ENCODE measurements at places on chromosomes 5 and 9. TPM values are rescaled to one million over a fixed set of nuclear protein-coding genes. Genes with fewer than 3 reads are reported as not detected.

DNA sequence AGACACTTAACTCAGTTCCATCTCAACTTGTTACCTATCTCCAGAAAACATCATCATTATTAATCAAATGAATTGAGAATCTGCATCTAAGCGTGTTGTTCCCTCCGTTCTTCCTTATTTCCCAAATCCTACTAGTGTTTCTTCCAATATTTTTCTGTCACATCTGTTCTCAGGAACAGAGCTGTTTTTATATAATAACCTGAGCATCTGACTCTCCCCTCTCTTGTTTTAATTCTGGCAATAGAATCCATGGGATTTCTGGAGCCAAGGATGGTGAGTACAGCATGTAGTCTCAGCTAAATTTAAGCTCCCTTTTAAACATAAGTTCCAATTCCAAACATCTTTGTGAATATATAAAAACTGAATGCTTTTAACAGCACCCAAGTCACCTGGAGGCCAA, 558.3 kb downstream of the DTWD2 start:
- no peak for DNase-seq

GRCh38 chr5:84862132-84862531, 477.5 kb upstream of the EDIL3 start:
- DNase-seq: no peak

TUSC1 gene
- total RNA-seq: 31.2 TPM

- peak; percentile 68 for DNase-seq
Measured at GRCh38 chr5:151663617-151664293, 23.0 kb downstream of the SPARC start.

TTC39B gene
- 2.8 TPM for total RNA-seq

GRCh38 chr9:133035669-133036068, 4.9 kb downstream of the GTF3C5 start:
- DNase-seq: no peak

DNA sequence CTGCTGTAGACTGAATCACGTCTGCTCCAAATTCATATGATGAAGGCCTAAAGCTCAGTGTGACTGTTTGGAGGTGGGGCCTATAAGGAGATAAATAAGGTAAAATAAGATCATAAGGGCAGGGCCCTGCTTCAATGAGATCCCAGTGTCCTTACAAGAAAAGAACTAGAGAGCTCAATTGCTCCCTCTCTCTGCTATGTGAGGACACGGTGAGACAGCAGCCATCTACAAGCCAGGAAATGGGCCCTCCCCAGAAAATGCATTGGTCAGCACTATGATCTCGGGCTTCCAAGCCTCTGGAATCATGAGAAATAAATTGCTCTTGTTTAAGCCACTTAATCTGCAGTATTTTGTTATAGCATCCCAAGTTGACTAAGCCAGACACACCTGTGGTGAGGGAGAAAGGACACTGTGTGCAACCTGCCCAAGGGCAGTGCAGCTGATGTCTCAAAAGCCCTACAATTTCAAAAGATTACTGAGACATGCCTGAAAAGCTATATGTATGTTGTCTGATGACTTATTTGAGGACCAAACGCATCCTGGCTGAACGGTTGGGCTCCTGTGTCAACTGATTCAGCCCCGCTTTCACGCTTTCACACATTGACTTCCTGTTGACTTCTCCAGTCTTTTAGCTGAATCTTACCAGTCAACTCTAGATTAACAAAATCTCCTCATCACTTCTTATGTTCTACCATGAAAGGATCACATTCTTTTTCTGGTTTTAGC, 13.2 kb downstream of the GZMK start:
- DNase-seq: peak; percentile 23

ZBTB5 gene
- total RNA-seq: 8.9 TPM

- no peak for DNase-seq
Measured at GRCh38 chr9:133346021-133346785, 1.7 kb downstream of the MED22 start.

DNA sequence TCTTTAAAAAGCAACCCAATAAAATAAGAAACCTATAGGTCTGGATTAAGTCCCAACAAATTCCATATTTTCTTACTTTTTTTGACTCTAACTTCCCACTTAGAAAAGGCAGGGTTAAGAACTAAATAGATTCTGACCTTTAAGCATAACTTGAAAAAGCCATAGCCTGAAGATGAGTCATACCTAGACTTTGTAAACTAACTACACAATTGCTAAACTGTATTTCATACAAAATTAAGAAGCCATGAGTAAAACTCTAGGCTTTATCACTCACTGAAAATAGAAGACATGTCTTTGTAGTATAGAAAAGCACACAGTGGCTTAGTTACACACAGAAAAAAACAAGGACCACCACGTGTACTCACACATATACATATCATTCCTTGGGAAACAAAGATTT, 51.5 kb downstream of the MLLT3 start:
- peak; percentile 38 for DNase-seq

RPS14 gene
- total RNA-seq: 3,804 TPM
